ENCODE measurements at places on chromosomes 3 and 15.

DNA sequence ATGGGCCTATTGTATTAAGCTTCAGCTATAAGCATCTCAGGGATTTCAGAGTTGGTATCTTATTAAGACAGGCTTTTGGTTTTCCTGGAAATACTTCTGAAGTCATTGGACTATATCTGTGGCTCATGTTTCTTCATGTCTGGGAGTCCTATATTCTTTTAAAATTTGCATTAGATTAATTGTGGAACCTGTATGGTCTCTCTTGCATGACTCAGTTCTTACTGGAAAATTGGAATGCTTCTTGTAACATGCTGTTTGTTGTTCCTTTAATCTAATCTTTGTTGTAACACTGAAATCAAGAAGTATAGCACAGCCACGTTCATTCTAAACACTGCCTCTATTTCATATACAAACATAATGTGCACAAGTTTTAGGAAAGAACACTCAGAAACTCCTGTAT, 208.1 kb downstream of the RBMS3 start:
- no peak for DNase-seq

DNA sequence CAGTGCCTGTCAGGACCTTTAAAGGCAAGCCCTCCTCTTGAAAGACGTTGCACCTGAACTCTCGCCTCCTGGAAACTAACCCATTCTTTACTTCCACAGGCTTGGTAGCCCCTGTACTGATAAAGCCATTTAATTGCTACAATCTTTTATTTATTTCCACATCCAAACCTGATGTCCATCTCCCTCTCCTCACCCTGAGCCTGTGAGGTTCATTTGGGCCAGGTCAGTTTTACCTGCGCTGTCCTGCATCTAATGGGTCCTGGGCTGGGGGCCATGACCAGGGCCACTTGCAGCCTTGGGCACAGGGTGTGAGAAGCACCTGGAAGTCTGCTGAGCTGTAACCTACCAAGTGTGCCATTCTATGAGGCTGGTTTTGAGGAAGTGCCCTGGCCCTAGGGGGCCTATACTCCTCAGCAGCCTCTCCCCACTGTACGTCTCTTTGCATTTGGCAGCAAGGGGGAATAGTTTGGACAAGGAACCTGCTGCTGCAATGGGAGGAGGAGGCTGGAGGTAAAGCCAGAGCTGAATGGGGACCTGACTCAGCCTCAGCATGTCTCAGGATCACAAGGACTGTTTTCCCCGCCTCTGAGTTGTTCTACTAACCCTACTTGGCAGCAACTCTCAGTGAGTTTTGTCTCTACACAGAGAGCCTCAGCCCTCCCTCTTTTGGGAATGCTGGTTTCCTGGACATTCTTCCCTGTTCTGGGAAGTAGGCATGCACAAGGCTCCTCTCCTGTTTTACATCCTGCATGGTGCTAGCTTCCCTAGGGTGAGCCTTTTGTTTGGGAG, 53.8 kb downstream of the WDR76 start:
- no peak for DNase-seq

- DNase-seq: no peak
These were observed 48.2 kb upstream of the PHLDB2 start for GRCh38 chr3:111810909-111811308.

DNA sequence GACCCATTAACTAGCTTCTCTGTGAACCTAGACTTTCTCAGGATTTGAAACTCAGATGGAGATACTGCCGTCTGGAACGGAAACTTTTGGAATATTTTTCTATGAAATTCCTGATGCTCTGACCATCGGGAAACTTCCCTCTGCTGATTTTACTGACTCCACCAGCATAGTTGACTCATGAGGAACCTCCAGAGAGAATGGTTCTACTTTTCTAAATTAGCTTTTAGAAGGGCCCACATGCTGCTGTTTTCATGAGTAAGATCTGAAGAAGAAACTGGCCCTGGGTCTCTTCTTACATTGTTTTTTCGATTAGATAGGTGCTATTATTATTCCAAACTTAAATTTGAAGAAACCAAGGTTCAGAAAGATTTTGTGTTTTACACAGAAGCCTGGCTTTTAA, 326.3 kb upstream of the NR2E3 start:
- no peak for DNase-seq

- DNase-seq: no peak
These were observed 27.9 kb upstream of the GP9 start for GRCh38 chr3:129032716-129033115.

GRCh38 chr3:83523470-83524073, 1435.2 kb upstream of the CADM2 start:
- DNase-seq: no peak

GRCh38 chr3:72205297-72205826, 420.4 kb upstream of the PROK2 start:
- no peak for DNase-seq

- no peak for DNase-seq
These were observed 153.4 kb upstream of the SOX14 start for GRCh38 chr3:137610723-137611122.

- DNase-seq: no peak
These were observed 28.3 kb downstream of the IDH3A start for GRCh38 chr15:78177447-78177873.

- DNase-seq: no peak
These were observed 65.6 kb downstream of the CCDC33 start for GRCh38 chr15:74301583-74302361.

GRCh38 chr3:31389939-31390338, 142.8 kb upstream of the STT3B start:
- DNase-seq: no peak

DNA sequence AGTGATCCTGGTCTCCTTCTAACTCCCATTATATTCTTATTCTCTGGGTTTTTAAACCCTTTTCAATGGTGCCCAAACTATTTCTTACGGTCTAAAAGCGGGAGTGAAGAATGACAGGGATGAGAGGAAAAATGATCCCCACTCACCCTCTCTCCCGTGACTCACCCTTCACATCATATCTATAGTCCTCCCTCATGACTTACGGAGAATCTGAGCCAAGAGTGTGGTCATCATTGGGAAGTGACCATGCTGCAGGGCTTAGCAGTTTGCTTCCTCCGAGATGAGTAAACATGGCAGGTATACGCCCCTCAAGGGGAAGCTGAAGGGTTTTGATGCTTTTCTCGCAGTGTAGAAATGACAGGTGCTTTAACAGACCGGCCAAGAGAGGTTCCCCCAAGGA, 274.0 kb downstream of the RYR3 start:
- no peak for DNase-seq

GRCh38 chr3:191282251-191283185, 46.7 kb upstream of the CCDC50 start:
- DNase-seq: no peak

- DNase-seq: no peak
These were observed 63.8 kb upstream of the SNRK start for GRCh38 chr3:43222590-43222989.

DNA sequence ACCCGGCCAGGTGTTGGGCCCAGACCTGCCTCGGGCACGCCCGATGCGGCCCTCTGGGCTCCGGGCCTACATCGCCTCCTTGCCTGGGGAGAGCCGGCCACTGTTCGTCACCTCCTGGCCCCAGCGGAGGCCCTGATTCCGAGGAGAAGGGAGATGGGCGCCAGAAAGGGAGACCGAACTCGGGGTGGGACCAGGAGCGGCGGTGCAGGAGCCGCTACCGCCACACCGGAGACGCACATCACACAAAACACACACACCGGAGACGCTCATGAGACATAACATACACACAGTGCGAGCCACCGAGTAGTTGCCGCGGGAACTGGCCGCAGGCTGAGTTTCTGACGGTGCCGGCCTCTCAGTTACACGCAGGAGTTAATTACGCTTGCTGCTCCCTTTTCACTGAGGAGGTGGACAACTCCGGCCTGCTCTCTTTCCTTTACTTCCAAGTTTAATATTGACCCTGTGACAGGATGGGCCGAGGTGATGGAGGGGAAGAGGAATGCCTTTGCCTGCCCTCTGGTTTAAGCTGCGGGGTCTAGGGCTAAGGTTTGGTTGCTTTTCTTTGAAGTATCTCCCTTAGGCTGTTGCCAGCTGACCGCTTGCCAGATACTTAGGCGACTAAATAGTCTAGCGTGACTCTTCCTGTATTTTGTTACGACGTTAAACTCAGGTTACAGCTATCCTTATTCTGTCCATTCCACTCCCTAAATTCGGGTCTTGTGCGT, 570 bp downstream of the PCNP start:
- no peak for DNase-seq

- DNase-seq: no peak
These were observed 5.8 kb downstream of the TASOR start for GRCh38 chr3:56677286-56677685.

DNA sequence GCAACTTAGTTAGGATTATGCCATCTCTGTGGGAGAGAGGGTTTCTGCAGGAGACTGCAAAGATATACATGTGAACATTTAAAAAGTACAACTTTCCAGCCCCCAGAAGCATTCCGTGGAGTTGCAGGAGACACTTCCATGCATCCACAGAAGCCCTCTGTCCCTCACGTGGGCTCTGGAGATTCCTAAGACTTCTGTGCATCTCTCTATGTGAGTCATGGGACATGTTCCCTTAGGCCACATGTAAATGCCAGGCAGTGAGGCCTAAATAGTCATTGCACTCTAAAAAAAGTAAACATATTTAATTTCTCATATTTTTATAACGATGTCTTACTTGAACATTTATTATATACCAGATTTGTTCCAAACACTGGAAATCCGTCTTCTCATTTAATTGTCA, 126.5 kb upstream of the ROPN1 start:
- no peak for DNase-seq

GRCh38 chr15:73924171-73924921, 1.9 kb upstream of the LOXL1 start:
- DNase-seq: no peak

GRCh38 chr3:170257145-170257544, 34.9 kb downstream of the PRKCI start:
- DNase-seq: no peak

DNA sequence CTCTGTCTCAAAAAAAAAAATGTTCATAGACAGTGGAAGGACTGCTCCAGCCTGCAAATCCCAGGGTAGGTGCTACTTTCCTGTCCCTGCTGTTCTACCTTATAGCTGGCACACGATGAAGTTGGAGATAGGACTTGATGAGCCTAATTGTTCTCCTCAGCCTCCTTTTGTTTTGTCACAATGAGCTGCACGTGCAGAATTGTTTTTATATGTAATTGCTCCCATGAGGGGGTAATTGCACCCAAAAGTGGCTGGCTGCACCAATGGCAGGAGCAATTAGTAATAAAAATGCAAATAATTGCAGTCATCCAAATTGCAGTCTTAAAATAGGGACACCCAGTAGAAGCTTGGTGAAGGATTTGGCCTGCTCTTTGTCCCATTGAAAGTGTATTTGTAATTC, 63.0 kb upstream of the PFN2 start:
- no peak for DNase-seq

GRCh38 chr3:32883817-32884216, 66.0 kb downstream of the TRIM71 start:
- DNase-seq: no peak

DNA sequence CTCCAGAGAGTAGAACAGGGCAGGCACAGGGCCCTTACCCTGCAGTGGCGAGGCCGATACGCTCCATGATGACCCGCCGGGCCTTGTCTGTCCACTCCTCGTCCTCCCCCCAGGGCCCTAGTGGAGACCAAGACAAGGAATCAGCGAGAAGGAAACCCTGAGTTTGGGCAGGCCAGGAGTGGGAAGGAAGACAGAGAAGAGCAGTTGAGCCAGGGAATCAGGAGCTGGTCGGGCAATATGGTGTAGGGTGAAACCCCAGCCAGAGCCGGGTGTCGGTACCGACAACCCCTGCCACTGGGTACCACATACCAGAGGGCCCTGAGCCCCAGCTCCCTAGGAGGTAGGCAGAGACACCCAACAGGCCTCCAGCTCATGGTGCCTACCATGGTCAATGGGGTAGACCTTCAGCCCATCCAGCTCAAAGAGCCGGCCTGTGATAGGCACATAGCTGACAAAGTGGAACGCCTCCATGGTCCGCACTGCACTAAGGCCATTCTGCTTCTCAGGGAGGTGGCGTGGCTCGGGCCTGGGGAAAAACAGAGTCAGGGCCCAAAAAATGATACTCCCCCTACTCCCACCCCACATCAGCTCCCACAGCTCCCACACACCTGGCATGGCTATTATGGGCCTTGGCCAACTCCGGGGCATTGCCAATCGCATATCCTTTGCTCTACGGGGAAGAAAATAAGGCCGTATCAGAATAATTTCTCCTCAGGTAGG, 38.0 kb downstream of the SEMA3G start:
- DNase-seq: no peak

GRCh38 chr3:99966662-99967416, 147.5 kb downstream of the FILIP1L start:
- no peak for DNase-seq

DNA sequence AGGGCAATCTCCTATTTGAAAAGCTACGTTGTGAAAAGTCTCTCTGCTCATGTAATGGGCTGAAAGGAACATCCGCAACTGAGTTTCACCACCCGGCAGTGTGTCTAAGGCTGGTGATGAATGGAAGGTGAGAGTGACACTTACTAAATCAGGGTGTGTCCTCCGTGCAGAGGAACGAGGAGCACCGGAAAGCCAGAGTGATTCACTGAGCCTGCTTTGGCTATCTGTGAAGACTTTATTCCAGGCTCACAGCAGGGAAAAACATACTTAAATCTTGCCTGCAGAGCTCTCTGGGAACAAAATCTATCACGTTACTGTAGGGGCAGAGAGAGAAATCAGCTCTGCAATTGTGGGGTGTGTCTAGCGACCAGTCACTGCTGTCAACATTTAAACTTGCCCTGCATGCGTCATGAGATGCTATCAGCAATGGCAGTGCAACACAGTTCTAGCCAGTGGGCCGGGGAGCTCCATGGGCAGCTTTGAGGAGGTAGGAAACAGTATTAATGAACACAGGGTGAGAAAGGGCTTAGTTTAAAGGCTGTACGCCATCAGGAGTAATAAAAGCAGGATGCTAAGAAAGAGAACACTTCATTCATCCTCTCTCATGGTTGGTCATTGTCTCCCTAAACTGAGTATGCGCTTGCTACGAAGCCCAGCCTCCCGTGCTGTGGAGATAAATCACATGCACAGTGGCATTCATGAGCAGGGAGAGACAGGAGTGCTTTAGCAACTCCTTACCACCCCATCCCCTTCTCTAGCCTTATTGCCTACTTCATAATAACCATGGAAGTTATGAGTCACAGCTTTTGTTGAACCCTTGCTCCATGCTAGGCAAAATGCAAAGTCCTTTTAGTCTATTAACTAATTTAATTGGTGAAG, 542.7 kb upstream of the ADAMTS9 start:
- no peak for DNase-seq

DNA sequence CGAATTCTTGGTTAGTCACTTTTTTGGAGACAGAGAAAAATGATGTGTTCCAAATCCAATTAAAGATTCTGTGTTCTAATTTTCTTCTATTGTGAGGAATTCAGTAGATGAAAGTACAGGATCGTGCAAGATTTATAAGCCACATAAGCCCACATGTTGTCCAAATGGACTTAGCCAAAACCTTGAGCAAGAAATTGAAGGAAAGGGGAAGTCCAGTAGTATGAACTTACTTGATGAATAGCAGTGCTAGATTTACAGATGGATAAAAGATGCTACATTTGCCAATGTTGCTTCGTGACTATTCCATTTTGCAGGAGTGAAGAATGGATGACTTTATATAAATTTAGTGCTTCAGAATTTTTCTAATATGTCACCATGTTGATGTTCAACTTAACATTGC, 120.0 kb upstream of the ATP11B start:
- no peak for DNase-seq

Measured in stimulated activated CD8-positive, alpha-beta memory T cell treated with anti-CD3 and anti-CD28 coated beads, Interleukin-4, amount 100 ng/mL, for 1 hour (primary cell).